ENCODE measurements at places on chromosomes 5 and 9.

DNA sequence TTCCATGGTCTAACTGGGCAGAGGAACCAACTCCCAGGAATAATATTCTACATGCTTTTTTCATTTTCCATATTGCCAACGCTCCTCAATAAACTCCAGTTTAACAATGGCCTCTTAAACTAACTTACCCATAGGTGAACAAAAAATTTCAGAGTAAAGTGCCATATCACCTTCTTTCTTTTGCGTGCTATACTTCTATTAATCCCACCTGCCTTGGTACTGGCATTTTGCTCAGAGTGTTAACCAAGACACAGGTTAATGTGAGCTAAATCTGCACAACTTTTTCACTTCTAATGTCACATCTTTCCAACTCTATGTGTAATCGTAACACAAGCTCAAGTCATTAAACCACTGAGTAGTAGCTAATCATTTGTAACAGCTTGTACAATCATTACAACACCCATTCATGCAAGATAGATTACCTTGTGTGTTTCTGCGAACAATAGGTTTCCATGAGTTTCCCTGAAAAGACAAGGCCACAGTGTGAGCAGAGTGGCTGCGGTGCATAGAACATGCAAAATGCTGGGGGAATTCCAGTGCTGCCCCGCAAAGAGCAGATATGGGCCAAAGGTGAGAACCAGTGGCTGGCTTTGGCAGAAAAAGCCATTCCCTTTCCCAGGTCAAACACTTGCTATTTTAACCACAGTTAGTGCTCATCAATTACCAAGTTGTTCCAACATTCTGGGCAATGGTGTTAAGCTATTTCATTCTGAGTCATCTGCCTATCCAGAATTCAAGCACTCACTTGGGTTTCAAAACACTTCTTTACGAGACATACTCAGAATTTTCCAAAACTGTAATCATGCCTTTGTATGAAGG, 42.8 kb downstream of the TIMD4 start:
- peak; percentile 2 for DNase-seq

GRCh38 chr9:99752417-99753109, 69.1 kb upstream of the NR4A3 start:
- no peak for DNase-seq

DNA sequence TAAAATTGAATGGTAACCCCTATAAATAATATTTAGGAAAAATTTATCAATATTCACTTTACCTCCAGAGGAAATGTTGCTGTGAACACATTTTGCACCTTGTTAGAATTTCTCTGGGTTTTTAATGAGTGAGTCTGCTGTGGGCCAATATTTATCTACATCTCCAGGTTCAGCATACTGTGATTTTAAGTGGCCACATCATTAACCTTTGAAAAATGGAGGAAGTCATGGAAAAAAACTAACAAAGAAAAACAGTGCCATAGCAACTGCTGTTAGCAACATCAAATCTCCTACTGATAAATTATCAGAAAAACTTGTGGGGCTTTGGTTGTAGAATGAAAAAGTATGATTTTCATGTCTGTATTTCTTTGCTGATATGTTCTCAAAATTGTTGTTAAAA, 55.0 kb downstream of the CD180 start:
- no peak for DNase-seq

- DNase-seq = no peak
These were observed 8.9 kb downstream of the RNF44 start for GRCh38 chr5:176528301-176528700.

DNA sequence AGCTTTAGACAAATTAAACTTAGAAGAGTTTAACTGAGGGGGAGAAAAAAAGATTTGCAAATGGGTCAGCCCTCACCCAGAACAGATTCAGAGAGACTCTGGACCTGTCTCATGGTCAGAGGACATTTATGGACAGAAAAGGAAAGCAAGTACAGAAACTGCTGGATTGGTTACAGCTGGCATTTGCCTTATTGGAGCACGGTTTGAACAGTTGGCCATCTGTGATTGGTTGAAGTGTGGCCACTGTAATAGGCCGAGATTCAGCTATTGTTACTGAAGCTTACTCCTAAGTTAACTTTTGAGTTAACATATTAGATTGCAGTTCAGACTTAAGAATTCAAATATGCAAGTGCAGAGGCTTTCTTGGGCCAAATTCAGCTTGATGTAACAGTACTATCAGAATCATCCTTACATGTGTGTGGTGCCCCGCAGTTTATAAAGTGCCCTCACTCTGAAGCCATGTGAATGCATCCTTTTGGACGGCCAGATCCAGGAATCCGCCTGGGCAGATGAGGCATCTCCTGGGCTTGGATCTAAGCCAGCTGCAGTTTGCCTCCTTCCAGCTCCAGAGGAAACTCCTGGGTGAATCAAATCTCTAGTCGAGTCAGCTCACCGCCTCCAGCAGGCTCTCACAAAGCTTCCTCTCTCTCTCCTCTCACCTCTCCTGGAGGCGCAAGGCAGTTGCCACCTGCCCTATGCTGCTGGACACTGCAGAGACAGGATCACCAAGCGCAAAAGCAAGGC, 165.2 kb downstream of the ADAMTS12 start:
- no peak for DNase-seq

GRCh38 chr9:134534661-134535080, 106.9 kb upstream of the COL5A1 start:
- DNase-seq = no peak

DNA sequence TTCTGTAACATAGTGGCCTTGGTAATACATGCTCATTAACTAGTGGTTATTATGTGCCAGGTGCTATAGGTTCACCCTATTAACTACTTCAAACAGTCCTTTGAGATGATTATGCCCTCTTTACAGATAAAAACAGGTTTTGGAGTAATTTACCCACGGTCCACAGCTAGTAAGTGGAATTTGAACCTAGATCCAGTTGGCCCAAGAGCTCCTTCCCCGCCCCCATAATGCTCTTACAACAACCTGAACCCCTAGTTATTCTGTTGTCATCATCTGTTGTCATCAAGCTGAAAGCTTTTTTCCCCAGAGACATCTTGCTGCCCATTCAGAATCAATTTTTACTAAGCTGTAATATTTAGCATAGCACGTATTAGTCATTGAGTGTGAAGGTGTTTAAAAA, 23.2 kb downstream of the XPA start:
- no peak for DNase-seq

DNA sequence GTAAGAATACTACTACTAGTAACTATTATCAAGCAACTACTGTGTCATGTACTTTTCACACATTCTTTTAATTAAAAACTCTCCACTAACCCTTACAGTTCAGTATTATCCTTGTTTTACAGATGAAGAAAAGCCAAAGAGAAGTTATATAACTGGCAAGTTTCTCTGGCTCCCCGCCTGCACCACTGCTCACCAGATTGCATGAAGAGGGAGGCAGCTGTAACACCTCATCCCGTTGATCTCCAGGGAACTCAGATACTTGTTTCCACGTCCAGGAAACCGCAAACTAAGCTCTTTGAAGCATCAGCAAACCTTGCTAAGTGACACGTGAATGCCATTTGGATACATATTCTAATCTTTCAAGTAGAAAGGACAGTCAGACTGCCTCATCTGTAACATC, 70.3 kb downstream of the RIGI start:
- DNase-seq = no peak

GRCh38 chr9:131104016-131104740, 7.8 kb downstream of the AIF1L start:
- DNase-seq = no peak

DNA sequence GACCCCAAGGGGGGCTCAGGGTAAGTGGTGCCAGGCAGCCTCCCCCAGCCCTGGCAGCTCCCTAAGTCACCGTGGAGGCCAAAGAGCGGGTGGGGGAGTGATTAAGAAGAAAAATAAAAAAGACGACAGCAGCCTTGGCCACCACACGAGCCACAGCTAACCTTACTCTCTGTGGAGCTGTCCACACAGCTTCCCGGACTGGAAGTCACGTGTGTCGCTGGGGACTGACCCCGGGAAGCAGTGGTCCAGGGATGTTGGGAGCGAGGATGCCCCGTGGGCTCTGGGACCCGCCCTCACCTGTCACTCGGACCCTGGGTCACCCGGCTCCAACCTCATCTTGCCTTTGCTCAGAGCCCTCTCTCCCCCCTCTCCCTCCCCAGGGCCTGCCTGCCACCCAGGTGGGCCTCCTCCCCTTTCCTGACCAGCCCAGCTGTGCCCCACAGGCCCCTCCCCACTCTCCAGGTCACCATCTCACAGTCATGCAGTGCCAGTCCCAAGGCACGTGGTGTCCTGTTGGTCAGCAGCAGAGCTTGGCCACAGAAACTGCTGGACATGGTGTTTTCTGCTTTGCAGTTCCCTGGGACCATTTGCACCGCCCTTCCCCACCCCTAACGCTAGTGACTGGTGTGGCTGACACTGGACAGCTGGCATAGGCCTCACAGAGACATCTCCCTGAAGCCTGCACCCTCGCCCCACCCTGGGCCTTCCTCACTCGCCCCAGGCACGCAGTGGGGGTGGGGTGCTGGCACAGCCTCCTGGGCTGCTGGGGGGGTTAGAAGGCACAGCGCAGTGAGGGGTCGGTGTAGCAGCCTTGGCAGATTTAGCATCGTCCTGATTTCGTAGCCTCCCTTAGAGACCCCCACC, 9.8 kb upstream of the EXOC3 start:
- DNase-seq = no peak

DNA sequence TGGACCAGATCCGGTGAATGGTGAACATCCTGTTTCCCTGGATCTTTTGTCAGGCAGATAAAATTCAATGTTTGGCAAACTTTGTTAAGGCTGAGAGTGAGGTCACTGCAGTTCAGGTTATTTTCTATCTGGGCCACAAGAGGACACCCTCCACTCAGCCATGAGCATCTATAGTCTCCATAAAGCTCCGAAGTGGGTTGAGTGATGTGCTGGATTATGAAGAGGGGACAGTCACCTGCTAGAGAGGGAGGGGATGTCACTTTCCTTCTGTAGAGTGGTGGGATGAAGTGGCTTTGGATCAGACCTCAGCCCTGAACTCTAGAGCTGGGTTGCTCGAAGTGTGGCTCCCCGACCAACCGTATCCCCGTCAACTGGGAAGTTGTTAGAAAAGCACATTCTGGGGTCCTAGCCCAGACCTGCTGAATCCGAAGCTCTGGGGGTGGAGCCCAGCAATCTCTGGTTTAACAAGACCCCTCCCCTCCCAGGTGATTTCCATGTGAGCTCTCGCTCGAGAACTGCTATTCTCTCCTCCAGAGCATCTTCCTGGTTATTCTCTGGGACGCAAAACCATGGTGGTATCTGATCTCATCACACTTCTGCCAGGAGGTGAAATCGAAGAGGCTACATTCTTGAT, 31.8 kb upstream of the FGF1 start:
- no peak for DNase-seq

- DNase-seq = no peak
These were observed 148.8 kb upstream of the DMRT1 start for GRCh38 chr9:692636-693129.

DNA sequence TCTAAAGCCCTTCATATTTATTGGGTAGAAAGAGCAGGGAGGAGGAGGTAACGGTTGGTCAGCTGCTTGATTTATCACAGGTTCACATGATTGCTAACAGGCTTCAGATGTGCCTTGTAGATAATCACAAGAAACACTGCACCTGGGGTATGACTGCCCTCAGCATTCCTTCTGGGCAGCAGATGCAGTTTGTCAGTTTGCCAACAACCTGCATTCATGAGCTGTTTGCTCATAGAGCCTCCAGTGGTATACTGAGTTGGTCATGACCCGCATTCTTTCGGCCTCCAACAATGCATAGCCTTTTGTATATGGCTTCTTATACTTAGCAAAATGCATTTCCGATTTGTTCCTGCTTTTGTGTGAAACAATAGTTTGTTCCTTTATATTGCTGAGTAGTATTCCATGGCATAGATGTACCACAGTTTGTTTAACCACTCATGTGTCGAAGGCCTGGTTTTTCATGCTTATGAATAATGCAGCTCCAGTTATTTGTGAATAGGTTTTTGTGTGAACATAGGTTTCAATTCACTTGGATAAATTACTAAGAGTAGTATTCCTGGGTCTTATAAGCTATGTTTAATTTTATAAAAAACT, 83.6 kb downstream of the ARHGEF28 start:
- no peak for DNase-seq

GRCh38 chr9:28792716-28793115, 1219.4 kb upstream of the C9orf72 start:
- no peak for DNase-seq

DNA sequence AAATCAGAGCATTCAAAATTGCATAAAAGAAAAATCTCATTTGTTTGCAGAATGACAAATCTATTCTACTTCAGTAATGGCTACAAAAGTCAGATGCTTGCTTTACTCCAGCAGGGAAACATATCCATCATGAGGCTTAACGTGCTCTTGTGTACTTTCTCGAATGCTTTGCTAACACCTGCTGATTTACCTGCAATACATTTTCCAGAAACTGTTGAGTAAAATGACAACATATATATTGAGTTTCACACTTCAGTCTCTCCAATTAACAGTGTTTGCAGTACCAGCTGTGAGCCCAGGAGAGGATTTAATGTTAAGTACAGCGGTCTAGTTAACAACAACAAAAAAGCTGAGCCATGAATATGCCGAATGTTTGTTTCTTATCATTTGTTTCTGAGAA, 391.5 kb upstream of the SMC2 start:
- no peak for DNase-seq

- DNase-seq = no peak
These were observed 67.5 kb downstream of the RGMB start for GRCh38 chr5:98840946-98841345.

GRCh38 chr5:54524704-54525103, 7.1 kb downstream of the SNX18 start:
- DNase-seq = no peak

DNA sequence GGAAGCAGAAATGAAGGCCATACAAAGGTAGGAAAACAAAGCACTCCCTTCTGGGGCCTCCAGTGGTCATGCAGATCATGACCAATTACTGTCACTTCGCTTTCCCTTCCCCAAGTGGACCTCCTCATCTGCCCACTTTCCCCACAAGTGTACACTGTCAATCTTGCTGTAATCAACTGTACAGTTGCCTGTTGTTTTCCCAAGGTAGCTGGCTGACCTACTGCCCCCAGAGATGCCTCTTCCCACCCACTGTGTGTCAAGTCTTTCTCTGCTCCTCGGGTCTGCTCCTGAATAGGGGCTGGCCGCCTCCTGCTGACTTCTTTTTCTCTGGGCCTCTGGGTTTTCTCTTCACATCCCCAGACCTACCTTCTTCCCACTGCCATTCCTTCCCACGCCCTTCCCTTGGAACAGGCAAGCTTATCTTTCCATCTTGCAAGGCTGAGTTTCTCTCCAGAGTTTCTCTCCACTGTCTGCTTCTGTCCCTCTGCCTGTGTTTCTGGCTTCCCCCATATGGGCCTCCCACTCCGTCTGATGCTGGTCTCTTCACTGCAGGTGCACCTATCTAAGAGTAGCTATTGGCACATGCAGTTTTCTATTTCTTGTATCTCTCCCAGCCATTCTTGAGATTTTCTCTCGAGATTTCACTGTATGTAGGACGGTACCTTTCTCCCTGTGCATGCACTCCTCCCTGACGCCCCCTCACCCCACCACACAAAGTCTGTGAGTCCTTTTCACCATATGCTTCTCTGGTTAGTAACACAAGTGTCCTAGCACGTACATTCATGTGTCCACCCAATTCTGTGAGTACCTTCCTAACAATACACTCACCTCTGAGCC, 2.4 kb downstream of the ELL2 start:
- no peak for DNase-seq
